H1 (cell line): ENCODE measurements at places on chromosomes 5 and 9. TPM values are rescaled to one million over a fixed set of nuclear protein-coding genes. Genes with fewer than 3 reads are reported as not detected.

GRCh38 chr9:121204121-121204520 is 2.5 kb upstream of the RAB14 start:
- peaks cover 2% of the 10 kb centered on the region for H3K4me1 ChIP-seq
- no peak overlapping the region for H3K27ac ChIP-seq
- DNase-seq: no peak
- no peak overlapping the region for H3K4me3 ChIP-seq

GRCh38 chr5:58491216-58491892 is at the start of gene GAPT:
Gene GAPT, plus strand, starts transcription at chr5:58491435. Its CDS starts 3,102 bp downstream, at chr5:58494537.
- H3K4me3 ChIP-seq: no peak within 1 kb of the TSS
- H3K36me3 ChIP-seq: no peaks in the 10 kb centered on the region
- DNase-seq: no peak
- peaks cover 3% of the 10 kb centered on the region for H3K4me1 ChIP-seq
- no peaks in the 10 kb centered on the region for H3K27me3 ChIP-seq

DNA sequence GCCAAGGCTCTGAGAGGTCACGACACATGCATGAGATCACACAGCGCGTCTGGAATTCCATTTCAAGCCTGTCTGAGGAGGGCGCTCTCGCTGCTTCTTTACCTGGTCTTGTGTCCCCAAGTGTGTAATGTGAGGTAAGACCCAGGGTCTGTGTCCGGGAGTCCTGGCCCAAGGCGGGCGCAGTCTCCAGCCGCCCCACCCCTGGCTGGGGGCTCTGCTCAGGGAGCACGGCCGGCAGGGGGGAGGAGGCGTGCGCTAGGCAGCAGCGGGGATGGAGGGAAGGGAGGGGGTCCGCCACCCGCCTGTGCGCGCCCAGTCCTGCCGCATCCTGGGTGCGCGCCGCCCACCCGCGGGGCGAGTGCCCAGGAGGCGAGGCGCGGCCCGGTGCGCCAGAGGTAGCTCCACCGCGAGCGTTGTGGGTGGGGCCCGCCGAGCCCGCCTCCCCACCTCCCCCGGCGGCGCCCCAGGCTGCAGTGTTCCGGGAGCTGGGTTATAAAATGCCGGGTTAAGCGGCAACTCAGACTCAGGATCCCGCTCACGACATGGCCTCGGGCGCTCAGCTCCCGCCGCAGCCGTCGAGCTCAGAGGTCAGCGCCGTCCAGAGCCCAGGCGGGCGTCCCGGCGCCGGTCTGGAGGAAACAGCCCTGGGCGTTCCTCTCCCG is at the start of gene CCNI2:
Gene CCNI2, plus strand, starts transcription at position 473 of the 662 bp plus-strand sequence. Its CDS starts 70 bp downstream, at position 543.
- H3K4me1 ChIP-seq: peaks cover 4% of the 10 kb centered on the region; the same call in 1 of the 2 replicates
- no peaks in the 10 kb centered on the region for H3K36me3 ChIP-seq
- peak within 1 kb of the TSS; percentile 45 for H3K4me3 ChIP-seq
- peak; percentile 78 for DNase-seq
- peaks cover 35% of the 10 kb centered on the region for H3K27me3 ChIP-seq

The PCDHB14 gene
- total RNA-seq: 2.7 and 2.9 TPM in 2 replicates

The SPARC gene
- total RNA-seq: 438 and 452 TPM in 2 replicates

The DUSP1 gene
- total RNA-seq: 6.5 and 8.6 TPM in 2 replicates
